ENCODE measurements at places on chromosomes 1 and 21.

DNA sequence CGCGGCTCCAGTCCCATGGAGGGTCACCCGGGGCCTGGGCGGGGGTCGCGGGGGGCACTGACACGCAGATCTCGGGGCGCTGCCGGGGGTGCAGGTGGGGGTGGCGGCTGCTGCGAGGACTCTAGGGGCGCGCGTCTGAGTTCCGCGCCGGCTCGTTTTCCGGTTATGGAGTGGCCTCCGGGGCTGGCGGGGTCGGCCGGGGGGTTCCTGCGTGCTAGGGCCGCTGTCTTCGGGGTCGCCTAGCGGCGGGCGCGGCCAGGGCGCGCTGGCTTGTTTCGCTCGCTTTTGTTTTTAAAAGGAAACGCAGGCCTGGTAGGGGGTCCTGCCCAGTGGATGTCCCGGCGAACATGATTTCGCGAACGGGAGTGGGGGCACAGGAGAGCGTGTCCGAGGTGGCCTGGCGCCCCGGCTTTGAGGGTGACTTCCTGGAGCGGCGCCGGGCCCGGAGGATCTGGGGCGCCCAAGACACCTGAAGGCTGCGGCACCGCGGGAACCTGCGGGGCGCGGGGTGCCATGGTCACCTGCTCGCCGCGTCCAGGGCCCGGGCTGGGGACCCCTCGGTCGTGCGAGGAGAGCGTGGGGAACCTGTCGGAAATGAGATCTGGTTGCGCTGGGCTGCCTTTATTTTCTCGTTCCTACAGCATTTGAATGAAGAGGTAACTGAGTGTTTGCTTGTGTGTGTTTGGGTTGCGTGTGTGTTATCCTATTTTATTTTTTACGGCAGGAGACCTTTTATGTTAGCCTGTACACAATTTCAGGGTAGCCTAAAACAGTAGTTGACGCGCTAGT, 618 bp downstream of the ETS2 start:
- no peak for DNase-seq

GRCh38 chr1:83978056-83978455, 20.9 kb downstream of the TTLL7 start:
- DNase-seq: no peak

- DNase-seq: no peak
Observed at GRCh38 chr1:37763791-37764413, 1.0 kb downstream of the EPHA10 start.

- DNase-seq: no peak
Observed at GRCh38 chr1:242318140-242318539, 206.4 kb downstream of the PLD5 start.

- no peak for DNase-seq
Observed at GRCh38 chr1:84214115-84214956, 70.3 kb downstream of the PRKACB start.

GRCh38 chr1:24481101-24481500, 21.5 kb upstream of the RCAN3 start:
- DNase-seq: no peak

DNA sequence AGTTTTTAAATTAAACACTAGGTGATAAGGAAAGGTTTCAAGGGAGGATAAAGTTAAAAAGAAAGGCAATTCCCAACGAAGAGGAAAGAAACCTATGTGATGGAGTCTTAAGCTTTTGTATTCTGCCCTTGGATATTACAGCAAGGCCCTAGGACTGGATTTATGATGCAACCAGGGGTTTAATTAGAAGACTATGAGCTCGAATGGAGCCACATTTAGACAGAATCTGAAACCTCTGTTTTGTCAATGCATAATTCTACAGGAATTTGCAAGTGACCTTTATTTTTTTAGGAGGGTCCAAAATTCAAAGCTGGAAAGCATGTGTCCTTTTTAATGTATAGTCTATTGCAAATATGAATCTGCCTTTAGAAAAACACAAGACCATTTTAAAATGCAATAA, 37.9 kb downstream of the TGFB2 start:
- DNase-seq: no peak

DNA sequence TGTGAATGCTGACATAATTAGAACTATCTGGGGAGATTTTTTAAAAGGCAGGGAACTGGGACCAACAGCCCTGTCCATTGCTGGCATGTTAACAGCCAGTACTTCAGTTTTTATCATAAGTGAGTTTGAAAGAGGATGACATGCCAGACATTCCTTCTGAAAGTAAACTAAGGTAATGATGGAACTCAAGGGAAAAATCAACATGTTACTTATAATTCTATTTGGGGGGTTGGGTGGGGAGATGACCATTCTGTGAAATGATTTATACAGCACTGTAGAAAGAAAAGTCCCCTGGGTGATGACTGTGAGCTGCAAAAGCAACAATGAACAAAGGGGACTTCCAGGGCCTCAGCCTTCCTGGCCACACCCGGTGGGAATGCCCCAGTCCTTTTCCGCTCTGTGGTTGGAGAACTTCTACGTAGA, 5.4 kb upstream of the LAMC2 start:
- DNase-seq: no peak

- no peak for DNase-seq
Observed at GRCh38 chr1:230278871-230279582, 147.1 kb downstream of the PGBD5 start.

GRCh38 chr21:32520875-32521735, 64.2 kb downstream of the TCP10L start:
- DNase-seq: peak; percentile 86

- no peak for DNase-seq
Observed at GRCh38 chr1:5239911-5240310, 585.5 kb downstream of the AJAP1 start.

GRCh38 chr1:84615790-84616189, 41.5 kb upstream of the CTBS start:
- no peak for DNase-seq

- peak; percentile 92 for DNase-seq
Observed at GRCh38 chr1:33060579-33061083, 20.3 kb upstream of the AZIN2 start.

- no peak for DNase-seq
Observed at GRCh38 chr1:201455098-201455497, 13.9 kb downstream of the PHLDA3 start.

DNA sequence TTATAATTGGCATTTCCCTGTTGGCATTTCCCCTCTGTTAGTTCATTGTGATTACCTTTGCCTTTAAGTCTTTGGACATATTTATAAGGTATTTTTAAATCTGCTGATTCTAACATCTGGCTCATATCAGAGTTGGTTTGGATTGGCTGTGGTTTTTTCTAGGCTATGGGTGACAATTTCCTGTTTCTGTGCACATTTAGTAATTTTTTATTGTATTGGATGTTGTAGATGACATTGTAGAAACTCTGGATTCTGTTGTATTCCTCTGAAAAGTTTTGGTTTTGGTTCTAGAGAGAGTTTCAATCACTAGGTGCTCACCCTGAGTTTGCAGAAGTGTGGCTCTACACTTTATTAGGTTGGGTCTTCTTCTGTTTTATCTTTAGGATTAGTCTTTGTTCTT, 110.1 kb upstream of the ARHGEF16 start:
- no peak for DNase-seq

GRCh38 chr1:205448540-205449253, 7.1 kb downstream of the BLACAT1 start:
- DNase-seq: no peak

- DNase-seq: no peak
Observed at GRCh38 chr1:15081102-15081501, 72.4 kb upstream of the TMEM51 start.

DNA sequence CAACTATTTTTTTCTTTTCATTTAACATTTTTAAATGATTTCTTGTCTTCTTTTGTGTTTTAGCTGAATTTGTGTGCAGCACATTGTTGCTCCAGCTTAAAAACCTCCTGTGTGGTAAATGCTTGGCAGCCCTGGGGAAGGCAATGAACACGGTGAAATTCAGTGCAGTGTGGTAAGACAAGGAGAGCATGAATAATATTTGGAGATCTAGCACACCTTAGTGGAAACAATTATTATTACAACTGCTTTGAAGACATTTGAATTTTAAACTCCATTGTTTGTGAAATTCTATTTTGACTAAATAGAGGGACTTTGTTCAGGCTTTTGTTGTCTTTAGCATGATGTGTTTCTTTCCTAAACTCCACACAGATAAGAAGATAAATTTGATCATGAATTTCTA, 242.6 kb upstream of the CXADR start:
- DNase-seq: peak; percentile 3

GRCh38 chr1:119981986-119982815, 85.9 kb upstream of the ADAM30 start:
- no peak for DNase-seq

DNA sequence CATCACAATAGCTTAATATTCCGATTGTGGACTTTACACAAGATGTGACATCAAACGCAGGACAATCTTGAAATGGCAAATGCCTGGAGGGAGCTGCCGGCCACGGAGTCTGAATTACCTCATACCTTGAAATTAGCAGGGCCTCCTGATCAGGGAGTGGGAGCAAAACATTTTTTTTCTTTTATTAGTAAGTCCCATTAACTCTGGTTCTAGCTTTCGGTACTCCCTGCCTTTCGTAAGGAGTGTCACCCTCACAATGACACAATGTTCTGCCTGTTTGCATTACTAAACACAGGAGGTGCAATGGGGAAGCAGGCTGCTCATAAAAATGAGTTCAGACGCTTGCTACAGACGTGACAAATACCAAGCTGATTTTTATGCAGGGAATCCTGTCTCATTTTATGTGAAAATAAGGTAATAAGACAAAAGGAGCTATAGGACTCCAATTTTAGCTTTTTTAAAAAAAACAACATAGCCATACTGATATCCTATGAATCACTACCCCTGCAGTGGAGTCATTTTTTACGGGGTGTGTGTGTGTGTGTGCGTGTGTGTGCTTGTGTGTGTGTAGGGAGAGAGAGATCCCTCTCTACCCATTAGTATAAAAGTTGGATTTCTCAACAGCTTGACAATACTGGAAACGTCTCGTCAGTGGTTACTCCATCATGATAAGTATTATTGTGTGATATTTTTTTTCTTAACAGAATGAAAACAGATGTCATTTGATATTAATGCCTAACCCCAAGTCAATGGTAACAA, 205.1 kb upstream of the RUNX1 start:
- peak; percentile 81 for DNase-seq

GRCh38 chr1:220135755-220136154, 41.8 kb downstream of the IARS2 start:
- no peak for DNase-seq

GRCh38 chr1:94104776-94105580, 16.0 kb downstream of the ABCA4 start:
- no peak for DNase-seq

DNA sequence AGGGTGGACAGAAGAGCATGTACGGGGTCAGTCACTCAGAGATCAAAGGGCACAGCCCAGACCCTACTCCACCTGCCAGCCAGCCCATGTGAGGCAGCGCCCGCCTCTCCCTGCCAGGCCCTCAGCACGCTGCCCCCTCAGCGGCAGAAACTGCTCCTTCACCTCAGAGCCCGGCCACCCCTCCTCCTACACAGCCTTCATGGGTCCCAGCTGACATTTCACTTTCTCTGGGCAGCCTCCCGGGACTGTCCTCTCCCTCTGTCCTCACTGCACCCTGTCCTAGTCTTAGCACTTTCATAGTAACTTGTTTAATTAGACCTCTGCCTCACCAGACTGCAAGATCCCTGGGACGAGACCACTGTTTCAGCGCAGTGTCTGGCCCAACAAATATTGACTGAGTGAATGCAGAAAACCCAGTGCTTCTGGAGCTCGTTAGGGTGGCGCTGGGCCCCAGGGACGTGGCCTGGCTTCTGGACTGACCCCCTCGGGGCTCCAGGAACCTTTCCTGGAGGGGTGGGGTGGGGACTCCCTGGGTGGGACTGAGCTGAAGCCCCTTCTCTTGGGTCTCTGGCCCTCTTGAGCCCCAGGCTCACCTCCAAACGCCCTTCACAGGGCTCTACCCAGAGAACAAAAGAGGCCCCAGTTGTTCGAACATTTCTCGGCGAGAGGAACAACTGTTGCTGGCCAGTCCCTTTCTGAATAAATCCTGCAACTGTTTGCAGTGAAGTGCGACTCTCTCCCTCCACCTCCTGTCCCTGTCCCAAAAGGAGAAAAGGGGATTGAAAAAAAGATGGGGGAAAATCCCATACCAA, 114.9 kb downstream of the CASZ1 start:
- DNase-seq: no peak

- DNase-seq: no peak
Observed at GRCh38 chr1:102032534-102032933, 35.8 kb upstream of the OLFM3 start.

DNA sequence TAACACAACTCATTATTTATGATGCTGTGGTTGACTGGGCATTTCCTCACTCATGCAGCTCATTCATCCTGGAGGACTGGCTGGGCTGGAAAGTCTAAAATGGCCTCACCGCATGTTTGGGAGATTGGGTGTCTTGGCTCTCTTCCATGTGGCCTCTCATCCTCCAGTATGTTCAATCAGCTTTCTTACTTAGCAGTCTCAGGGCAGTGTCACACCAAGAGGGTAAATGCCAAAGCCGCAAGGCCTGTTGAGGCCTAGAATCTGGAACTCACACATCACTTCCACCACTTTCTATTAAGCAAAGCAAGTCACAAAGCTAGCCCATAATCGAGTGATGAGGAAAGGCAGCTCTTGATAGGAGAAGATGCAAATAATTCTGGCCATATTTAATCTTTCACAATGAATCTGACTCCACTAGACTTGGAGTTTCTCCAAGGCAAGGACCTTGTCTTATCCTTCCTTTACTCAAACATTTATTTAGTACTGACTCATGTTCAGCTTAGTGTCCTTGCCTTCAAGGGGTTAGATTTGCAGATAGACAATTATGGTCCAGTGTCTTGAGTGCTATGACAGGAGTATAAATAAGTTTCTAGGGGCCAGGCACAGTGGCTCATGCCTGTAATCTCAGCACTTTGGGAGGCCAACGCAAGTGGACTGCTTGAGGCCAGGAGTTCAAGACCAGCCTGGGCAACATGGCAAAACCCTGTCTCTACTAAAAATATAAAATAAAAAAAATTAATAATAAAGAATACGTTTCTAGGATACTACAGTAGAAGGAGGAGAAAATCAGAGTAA, 45.1 kb downstream of the TMEM53 start:
- no peak for DNase-seq

GRCh38 chr1:24477309-24477708, 25.3 kb upstream of the RCAN3 start:
- no peak for DNase-seq

GRCh38 chr1:46236882-46237281, 10.7 kb upstream of the RAD54L start:
- DNase-seq: no peak

DNA sequence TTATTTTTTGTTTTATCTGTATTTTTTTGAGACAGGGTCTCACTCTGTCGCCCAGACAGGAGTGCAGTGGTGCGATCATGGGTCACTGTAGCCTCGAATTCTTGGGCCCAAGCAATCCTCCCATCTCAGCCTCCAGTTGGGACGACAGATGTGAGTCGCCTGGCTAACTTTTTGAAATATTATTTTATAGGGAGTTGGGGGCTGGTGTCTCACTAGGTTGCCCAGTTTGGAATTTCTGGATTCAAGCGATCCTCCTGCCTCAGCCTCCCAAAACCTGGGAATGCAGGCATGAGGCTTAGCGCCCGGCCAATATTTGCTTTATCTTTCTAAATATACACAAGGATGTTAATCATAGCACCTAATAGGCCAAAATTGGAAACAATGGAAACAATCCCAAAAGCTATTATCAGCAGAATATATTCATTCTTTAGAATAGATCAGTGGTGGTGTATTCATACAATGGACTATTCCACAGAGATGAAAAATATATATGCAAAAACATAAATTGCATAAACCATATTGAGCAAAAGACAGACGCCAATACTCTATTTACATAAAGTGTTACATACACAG, 55.9 kb downstream of the DAP3 start:
- DNase-seq: no peak

- DNase-seq: no peak
Observed at GRCh38 chr1:76547916-76548315, 319.4 kb upstream of the ST6GALNAC5 start.

GRCh38 chr1:225485991-225486530, 58.2 kb upstream of the LBR start:
- DNase-seq: no peak

Measured in AG09319 (cell line).